ENCODE measurements at places on chromosomes 3 and 15.

DNA sequence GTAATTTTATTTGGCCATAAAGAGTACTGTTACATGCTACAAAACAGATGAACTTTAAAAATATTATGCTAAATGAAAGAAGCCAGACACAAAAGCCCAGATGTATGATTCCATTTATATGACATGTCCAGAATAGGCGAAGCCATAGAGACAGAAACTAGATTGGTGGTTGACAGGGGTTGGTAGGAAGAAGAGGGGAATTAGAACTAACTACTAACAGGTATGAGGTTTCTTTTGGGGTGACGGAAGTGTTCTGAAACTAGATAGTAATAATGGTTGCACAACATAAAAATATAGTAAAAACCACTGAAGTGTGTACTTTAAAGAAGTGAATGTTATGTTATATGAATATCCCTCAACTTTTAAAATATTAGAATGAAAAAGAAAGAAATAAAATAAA, 66.1 kb downstream of the GBE1 start:
- DNase-seq, result no peak
- no peaks in the 10 kb centered on the region for H3K4me1 ChIP-seq
- no peak overlapping the region for H3K27ac ChIP-seq
- no peaks in the 10 kb centered on the region for H3K36me3 ChIP-seq
- H3K27me3 ChIP-seq, result no peaks in the 10 kb centered on the region
- H3K4me3 ChIP-seq, result no peak overlapping the region

DNA sequence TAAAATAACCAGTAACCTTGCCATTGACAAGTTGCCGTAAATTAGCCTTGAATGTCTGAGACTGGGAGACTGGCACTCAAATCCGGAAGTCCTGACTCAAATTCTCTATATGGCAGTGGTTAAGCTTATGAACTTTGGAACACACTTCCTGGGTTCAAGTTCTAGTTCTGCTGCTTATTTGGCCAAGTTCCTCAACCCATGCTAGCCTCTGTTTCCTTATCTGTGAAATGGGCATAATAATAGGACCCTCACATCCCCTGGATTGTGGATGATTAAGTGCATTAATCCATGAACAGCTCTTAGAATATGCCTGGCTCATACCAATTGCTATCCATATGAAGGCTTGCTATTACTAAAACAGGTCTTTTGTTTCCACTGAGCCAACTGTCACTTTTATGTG, 311.5 kb downstream of the EDEM1 start:
- H3K4me3 ChIP-seq, result no peak overlapping the region
- DNase-seq, result no peak
- H3K36me3 ChIP-seq, result no peaks in the 10 kb centered on the region
- H3K27ac ChIP-seq, result no peak overlapping the region
- H3K27me3 ChIP-seq, result no peaks in the 10 kb centered on the region
- no peaks in the 10 kb centered on the region for H3K4me1 ChIP-seq

- DNase-seq, result no peak
- H3K4me3 ChIP-seq, result no peak overlapping the region
- H3K4me1 ChIP-seq, result no peaks in the 10 kb centered on the region
- no peak overlapping the region for H3K27ac ChIP-seq
These were observed 61.7 kb downstream of the AGTR1 start for GRCh38 chr3:148759430-148759829.

DNA sequence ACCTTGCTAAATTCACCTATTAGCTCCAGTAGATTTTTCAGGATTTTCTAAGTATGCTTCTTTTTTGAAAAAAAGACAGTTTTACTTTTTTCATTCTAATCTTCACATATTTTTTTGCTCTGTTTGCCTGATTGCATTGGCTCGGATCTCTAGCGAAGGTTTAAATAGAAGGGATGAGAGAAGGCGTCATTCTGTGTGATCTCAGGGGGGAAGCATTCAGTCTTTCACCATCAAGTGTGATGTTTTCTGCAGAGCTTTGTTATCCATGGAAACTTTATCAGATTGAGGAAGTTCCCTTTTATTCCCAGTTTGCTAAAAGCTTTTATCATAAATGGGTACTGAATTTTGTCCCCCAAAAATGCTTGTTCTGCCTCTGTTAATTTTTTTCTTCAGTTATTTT, 120.3 kb downstream of the LRRK1 start:
- DNase-seq, result no peak
- peaks cover 20% of the 10 kb centered on the region for H3K27me3 ChIP-seq
- no peak overlapping the region for H3K27ac ChIP-seq
- H3K36me3 ChIP-seq, result no peaks in the 10 kb centered on the region

GRCh38 chr3:149080011-149080698, 6.2 kb downstream of the HLTF start:
- H3K4me3 ChIP-seq, result no peak overlapping the region
- peaks cover 4% of the 10 kb centered on the region for H3K36me3 ChIP-seq
- H3K27me3 ChIP-seq, result no peaks in the 10 kb centered on the region

GRCh38 chr3:127679534-127680145, 6.9 kb downstream of the ABTB1 start:
- H3K4me1 ChIP-seq, result peaks cover 13% of the 10 kb centered on the region
- H3K36me3 ChIP-seq, result peaks cover 24% of the 10 kb centered on the region
- no peak for DNase-seq
- H3K4me3 ChIP-seq, result no peak overlapping the region

GRCh38 chr3:168333410-168333935, 237.7 kb upstream of the GOLIM4 start:
- no peak overlapping the region for H3K4me3 ChIP-seq
- no peaks in the 10 kb centered on the region for H3K4me1 ChIP-seq
- H3K27ac ChIP-seq, result no peak overlapping the region
- no peaks in the 10 kb centered on the region for H3K27me3 ChIP-seq

DNA sequence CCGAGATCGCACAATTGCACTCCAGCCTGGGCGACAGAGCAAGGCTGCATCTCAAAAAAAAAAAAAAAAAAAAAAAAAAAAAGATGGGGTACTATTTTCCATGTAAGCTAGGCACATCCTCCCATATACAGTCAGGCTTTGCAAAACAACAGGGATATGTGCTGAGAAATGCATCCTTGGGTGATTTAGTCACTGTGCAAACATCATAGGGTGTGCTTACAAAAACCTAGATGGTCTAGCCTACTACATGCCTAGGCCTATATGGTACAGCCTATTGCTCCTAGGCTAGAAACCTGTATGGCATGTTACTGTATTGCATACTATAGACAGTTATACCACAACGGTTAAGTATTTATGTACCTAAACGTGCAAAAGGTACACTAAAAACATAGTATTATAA, 75.0 kb downstream of the TTBK2 start:
- H3K36me3 ChIP-seq, result peaks cover 5% of the 10 kb centered on the region
- H3K27me3 ChIP-seq, result no peaks in the 10 kb centered on the region
- no peak for DNase-seq
- no peaks in the 10 kb centered on the region for H3K4me1 ChIP-seq
- H3K27ac ChIP-seq, result no peak overlapping the region

DNA sequence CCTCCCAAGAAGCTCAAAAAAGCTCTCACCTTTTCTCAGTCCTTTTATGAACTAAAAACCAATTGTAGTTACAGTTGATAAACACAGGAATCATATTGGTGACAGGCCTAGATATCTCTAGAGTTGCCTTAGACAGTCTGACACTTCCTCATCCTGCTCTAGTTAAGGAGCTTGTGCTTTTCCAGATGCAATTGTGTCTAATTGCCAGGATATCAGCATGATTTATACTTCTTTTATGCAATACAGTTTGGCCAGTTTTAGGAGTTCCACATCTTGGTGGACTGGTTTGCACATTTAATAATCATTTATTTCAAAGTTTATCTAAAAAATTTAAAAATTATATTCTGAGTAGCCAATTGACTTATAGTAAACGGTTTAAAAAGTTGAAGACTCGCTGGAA, 95.7 kb downstream of the DUT start:
- H3K27ac ChIP-seq, result no peak overlapping the region
- H3K4me1 ChIP-seq, result no peaks in the 10 kb centered on the region
- no peaks in the 10 kb centered on the region for H3K36me3 ChIP-seq
- no peak for DNase-seq
- no peaks in the 10 kb centered on the region for H3K27me3 ChIP-seq
- no peak overlapping the region for H3K4me3 ChIP-seq

DNA sequence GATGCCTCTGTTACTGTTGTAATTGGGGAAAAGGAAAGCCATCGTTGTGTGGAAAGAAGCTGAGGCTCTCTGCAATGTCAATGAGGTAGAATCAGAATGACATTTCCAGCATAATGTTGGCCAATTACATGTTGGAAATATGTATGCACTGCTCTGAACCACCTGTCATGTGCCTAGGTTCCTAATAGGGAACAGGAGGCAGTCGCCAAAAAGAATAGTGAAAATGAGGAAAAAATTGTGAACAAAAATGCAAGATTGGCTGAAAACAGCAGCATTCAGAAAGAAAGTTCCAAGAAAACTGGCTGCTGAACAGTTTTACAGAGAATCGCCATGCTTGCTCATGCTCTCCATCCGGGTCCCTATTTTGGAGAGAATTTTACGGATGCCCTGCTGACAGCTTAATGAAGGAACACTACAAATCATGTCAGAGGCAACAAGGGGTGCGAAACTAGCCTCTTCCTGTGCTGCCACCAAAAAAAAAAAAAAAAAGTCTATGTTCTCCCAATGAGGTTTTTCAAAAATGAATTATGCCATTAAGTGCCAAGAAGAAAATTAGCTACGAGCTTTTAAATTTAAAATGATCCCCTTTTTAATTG, 305.9 kb upstream of the ARRDC4 start:
- no peaks in the 10 kb centered on the region for H3K27me3 ChIP-seq
- no peak overlapping the region for H3K27ac ChIP-seq
- no peak overlapping the region for H3K4me3 ChIP-seq
- no peaks in the 10 kb centered on the region for H3K4me1 ChIP-seq
- no peaks in the 10 kb centered on the region for H3K36me3 ChIP-seq
- no peak for DNase-seq
